ENCODE measurements at places on chromosomes 12 and 14.

- no peak for DNase-seq
Measured at GRCh38 chr12:107138990-107139389, 45.6 kb upstream of the CRY1 start.

- DNase-seq = no peak
Measured at GRCh38 chr12:89217472-89217871, 134.8 kb downstream of the DUSP6 start.

DNA sequence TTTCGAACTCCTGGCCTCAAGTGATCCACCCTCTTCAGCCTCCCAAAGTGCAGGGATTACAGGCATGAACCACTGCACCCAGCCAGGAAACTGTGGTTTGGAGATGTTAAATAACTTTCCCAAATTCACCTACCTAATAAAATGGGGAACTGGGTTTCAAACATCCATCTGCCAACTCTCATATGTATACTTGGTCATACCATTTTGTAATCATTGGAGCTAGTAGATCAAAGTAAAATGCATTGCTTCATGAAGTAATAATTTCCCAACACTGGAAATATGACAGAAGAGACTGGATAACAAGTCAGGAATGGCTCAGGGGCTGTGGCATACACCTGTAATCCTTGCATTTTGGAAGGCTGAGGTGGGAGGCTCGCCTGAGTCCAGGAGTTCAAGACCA is 5.3 kb upstream of the HECTD1 start:
- no peak for DNase-seq

DNA sequence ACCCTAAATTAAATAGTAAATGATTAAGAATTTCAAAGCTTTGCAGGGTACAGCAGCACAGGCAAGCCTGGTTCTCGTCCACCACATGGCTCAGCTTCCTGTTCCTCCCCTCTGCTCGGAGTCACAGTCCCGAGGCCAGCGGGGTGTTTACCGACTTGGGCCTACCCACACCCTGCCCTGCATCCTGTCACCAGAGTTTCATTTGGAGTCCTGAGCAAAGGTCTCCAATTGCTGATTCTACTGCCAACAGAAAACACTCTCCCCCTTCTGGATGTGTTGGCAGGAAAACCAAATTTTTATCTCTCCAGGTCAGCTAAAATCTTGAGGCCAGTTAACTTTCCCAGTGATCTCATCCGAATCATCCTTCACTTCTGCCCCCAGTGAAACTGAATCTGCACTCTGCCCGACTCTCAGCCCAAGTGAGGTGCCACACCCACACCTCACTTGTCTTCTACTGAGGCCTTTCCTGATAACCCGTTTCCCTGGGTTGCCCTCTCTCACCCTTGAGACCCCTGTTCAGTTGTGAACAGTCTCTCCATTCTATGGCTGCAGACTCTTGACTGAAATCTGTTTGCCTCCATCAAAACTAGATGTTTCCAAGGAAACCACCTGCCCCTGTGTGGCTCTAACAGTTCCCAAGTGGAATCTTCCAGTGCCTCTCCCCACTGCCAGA is 71.2 kb downstream of the VCPKMT start:
- peak; percentile 83 for DNase-seq

GRCh38 chr14:93005135-93005813 is 82.3 kb downstream of the CHGA start:
- no peak for DNase-seq

GRCh38 chr14:85401384-85401783 is 128.6 kb upstream of the FLRT2 start:
- no peak for DNase-seq

DNA sequence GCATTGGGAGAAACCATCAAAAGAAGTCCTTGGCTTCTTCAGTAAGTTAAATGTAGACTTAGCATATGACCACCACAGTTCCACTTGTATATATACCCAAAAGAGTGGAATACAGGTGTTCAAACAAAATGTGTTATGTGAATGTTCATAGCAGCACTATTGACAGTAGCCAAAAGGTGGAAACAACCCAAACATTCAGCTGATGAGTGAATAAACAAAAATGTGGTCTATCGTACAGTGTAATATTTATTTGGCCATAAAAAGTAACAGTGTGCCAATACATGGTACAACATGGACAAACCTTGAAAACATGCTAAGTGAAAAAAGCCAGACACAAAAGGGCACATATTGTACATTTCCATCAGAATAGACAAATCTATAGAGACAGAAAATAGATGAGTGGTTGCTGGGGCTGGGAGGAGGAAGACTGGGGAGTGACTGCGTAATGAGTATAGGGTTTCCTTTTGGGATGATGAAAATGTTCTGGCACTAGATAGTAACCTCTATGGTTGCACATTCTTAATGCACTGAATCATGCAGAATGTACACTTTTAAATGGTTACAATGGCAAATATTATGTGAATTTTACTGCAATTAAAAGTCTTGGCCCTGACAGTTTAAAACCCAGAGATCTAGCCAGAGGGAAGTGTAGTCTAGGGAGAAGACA is 5.5 kb downstream of the ERP29 start:
- DNase-seq = no peak

DNA sequence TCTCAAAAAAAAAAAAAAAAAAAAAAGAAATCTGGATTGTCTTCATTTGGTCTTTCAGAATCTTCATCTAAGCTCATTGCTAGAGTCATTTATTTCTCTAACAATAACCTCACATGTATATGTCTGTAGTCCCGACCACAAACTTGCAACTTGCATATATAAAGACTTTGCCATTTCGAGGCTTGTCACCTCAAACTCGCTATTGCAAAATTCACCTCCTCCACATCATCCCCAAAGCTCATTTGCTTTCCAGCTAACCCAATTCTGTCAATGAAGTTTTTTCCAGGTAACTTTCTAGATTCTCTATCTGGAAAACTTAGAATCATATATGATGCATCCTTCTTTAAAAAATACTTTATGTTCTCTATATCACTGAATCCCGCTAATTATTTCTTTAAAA is 393.2 kb upstream of the ATXN7L3B start:
- DNase-seq = no peak

DNA sequence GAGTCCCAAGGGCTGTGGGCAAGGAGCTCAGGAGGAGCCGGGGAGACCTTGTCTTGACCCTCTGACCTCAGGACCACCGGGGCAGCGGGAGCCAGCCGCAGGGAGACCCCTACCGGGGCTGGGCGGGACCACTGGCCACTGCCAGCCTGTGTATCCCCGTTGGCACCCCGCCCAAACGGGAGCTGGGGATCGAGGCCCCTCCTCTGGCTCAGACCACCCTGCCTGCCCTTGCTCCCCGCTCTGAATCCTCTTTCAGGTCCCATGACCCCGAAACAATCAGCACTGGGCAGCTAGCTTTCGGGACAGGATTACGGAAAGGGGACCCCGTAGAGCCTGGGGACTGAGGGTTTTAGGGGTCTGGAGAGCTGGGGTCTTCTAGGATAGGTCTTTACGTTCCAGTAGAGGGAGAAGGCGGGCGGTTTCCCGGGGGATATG is 1.3 kb downstream of the GLI1 start:
- DNase-seq = no peak

DNA sequence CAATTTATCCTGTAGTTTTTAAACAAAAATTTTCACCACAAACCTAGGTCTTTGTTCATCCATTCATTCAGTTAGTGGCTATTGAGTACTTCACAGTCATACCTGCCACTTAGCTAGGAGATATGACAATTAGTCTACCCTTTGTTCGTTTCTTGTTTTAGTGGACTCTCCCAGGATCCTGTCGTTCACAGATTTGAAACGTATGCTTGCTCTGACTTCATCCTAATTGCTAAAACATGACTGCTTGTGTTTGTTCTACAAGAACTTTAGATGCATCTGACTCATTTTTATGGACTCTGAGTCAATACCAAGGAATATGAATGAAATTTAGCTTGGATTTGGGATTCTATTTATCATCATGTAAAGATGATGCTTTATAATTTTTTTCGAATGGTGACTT is 69.5 kb downstream of the TBC1D30 start:
- no peak for DNase-seq

DNA sequence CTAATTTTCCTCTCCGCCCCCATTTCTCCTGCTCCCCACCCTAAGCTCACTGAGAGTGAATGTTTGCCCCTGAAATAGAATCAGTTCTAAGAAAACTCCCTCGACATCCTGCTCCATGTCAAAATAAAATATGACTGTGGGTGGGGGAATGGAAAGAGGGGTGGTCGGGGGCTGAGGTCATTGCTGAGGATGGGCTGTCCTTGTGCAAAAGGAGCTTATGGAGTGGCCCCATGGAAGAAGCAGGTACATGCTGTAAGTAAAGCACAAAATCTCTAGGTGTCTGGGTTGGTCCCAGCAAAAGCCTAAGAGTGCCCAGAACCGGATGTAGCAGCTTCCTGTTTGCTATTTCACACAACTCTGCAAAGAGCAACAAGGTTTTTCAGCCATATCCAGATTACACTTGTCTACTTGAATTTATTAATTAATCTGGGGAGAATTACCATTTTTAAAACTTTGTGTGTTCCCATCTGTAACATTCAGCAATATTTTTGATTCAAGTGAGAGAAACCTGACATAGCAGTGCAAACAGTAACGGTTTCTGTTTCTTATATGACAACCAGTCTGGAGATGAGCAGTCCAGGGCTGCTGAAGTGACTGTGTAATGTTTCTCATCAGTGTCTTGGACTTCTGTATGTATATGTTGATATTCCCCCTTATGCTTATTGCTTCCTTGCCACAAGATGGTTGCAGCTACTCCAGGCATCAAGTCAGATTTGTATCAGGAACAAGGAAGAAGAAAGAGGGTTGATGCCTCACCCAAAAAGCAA is 40.4 kb upstream of the GZMB start:
- peak; percentile 61 for DNase-seq

DNA sequence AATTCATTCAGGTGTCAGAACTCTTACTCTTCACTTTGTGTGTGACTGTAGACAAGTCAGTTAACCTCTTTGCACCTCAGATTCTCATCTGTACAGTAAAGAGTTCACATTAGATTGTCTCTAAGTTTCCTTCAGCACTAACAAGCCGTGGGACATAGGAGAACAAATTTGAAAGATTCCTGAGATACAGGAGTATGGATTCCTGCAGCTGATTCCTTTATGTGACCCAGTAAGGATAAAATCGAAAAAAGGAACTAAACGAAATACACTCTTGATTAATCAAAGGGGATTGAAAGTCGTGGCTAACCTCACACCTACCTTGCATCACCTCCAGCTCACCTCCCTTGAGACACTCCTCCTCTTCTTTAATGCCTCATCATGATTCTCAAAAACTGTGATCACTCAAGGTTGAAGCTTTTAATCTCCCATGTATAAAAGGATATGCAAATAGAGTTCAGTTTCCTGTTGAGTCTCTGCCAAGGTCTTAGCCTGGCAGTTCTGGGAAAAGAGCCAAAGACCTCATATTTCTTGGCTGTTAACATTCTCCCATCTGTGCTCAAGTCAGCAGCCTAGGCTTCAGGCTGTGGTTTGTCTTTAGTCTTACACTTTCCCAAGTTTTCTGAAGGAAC is 156.6 kb downstream of the DAD1 start:
- DNase-seq = no peak

DNA sequence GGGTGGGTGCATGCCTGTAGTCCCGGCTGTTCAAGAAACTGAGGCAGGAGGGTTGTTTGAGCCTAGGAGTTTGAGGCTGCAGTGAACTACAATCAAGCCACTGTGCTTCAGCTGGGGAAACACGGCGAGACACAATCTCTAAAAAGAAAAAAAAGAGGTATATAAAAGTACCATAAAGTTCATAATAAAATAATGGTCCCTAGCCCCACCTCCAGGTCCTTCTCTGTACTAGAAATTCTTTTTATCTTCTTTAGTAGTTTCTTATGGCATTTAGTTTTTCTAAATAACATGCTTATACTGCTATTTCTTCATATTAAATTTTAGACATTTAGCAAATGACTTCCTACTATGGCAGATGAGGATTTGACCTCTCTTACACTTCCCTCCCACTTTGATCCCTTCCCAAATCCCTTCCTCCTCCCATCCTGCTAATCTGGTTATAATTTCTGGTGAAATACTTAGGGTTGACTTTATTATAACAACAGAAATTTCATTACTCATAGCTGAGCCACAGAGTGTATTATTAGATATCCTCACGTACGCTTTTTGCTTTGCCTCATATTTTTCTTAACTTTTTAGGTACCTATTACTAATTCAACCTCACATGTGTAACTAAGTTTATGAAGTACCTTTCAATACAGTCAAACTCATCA is 94.7 kb downstream of the SLC41A2 start:
- no peak for DNase-seq

DNA sequence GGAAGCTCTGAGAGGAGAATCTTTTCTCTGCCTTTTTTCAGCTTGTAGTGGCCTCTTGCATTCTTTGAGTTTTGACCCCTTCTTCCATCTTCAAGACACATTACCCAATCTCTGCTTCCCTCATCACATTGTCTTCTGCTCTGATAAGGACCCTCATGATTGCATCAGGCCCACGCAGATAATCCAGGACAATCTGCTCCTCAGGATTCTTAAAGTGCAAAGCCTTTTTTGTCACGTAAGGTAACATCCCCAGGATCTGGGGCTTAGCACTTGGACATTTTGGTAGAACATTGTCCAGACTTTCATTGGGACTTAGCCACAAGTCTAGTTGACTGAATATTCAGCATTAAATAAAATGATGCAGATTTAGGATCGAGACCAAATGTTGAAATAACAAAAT is 521.2 kb downstream of the RMST start:
- DNase-seq = no peak

- no peak for DNase-seq
Measured at GRCh38 chr12:48882315-48882687, 16.6 kb upstream of the RND1 start.

GRCh38 chr12:70557583-70558191 is 79.5 kb downstream of the PTPRB start:
- DNase-seq = no peak

DNA sequence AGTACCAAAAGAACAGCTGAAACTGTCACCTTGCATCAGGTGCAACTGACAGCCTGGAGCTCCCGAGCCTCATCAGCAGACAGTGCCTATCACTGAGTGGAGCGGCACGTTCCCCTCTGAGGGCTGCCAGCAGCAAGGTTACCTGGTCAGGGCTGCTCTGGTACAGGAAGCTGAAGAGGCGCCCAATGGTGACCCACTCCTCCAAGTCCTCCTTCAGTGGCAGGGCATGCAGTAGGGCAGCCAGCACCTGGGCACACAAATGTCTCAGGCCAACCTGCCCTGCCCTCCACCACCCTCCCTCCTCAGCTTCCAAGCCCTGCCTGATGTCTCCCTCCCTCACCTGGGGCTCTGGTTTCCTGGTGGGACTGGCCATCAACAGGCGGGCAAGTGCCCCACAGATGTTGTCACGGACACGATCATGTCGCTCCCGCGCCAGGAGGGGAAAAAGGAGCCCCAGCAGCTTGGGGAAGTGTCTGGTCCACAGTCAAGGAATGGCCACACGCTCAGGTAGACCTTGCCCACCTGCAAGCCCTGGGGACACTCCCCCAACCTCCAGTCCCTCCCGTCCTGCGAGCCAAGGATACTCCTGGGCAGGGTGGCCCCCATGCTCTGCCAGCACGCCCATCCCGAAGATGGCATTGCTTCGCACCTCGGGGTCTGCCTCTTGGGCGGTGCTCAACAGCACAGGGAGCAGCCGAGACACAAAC is 7.1 kb downstream of the IPO4 start:
- no peak for DNase-seq

DNA sequence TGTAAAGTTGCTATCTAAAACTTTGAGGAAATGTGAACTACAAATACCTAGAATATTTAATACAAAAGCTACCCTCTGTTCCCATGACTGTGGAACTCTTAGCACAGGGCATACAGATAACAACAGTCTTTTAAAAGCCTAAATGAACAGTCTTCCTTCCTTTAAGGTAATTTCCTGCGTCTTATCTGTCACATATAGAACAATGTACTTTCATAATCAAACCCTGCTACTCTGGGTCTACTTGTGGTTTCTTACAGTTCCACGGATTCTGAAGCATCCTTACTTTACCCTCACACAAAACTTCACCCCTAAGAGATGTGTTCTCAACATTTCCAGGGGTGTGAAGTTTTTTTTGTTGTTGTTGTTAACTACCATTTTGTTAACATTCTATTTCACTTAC is 5.1 kb downstream of the PKP2 start:
- DNase-seq = no peak
